Myocyte (in vitro differentiated cells): ENCODE measurements at places on chromosomes 2 and 18. TPM values are rescaled to one million over a fixed set of nuclear protein-coding genes. Genes with fewer than 3 reads are reported as not detected.

Gene NMUR1
- total RNA-seq: not detected in 2 replicates

Gene CYP27A1
- 16.5 and 18.0 TPM in 2 replicates for total RNA-seq

Gene AUP1
- 111 and 125 TPM in 2 replicates for total RNA-seq

Gene FOXD4L1
- total RNA-seq: 0.26 and 0.43 TPM in 2 replicates
